ENCODE measurements at places on chromosomes 12 and 14.

- DNase-seq, result no peak
These were observed 163.9 kb upstream of the RASSF8 start for GRCh38 chr12:25794571-25794970.

DNA sequence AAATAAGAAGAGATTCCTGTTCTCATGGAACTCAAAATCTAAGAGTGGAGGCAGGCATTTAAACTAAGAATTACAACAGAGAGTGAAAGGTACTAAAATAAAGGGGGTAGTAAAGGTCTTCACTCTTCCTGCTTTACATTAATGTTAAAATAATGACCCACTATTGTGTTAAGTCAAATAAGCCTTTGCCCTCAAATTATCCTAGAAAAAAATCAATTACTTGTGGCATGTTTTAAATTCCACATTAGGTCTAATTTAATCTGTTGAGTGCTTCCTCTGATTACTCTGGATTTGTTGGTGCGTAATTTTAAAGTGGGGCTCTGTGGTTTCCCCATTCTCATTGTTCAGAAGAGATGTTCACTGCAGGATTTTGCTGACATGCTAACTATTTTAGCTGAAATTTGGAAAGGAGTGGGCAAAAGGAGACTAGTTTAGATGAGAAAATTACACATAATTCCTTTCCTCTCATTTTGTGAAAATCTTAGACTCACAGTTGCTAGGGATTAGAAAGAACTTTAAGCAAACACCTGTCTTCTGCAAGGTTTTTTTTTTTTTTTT, 35.5 kb downstream of the BTG1 start:
- no peak for DNase-seq

DNA sequence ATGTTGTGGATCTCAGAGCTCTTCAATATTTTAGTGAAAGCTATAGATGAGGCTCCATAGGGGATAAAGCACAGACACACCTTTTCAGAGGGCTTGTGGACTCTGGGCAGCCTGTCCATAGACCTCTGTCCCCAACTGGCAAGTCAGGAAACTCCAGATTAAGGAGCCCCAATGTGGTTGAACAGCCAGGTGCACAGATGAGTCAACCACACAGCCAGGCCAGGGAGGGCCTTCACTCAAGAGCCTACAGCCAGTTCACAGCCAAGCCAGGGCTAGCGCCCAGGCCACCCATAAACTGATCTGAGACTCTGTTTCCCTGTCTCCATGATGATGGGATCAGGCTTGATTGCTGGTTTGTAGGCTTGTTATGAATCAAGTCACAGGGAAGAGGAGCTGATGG, 1.0 kb upstream of the BDKRB2 start:
- DNase-seq, result no peak

DNA sequence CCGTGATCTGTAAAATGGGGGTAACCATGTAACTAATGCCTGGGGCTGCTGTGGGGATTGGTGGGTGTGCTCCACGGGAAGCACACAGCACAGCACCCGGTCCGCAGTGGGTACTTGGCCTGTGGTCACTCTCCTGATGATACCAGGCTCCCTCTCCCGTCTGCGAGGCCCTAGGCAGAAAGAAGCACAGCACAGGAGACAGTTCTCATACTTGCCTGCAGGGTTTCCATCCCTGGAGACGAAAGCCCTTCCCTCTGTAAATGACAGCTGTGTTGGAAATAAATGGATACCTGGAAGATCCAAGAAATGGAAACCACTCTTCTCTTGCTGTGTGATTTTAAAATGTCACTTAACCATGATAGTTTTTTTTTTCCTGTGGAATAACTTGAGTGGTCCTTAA, 7.9 kb upstream of the PRMT8 start:
- no peak for DNase-seq

DNA sequence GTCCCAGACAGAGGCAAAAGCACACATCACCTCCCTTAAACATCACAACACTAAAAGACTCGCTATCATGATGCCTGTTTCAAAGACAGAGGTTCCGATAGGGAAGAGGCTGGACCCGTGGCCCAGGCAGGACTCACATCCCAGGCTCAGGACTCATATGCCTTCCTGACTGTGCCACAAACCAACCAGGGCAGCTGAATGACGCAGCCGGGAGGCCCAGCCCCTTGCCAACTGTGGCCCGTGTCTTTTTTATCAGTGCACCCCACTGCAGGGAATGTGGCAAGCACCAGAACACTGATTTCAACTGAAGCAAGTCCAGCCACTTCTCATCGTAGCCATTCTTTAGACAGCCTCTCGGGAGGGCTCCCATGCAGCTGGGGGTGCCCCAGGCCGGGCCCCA, 132.3 kb downstream of the KSR2 start:
- no peak for DNase-seq

GRCh38 chr12:54082397-54082892, 28.8 kb downstream of the HOXC4 start:
- no peak for DNase-seq

DNA sequence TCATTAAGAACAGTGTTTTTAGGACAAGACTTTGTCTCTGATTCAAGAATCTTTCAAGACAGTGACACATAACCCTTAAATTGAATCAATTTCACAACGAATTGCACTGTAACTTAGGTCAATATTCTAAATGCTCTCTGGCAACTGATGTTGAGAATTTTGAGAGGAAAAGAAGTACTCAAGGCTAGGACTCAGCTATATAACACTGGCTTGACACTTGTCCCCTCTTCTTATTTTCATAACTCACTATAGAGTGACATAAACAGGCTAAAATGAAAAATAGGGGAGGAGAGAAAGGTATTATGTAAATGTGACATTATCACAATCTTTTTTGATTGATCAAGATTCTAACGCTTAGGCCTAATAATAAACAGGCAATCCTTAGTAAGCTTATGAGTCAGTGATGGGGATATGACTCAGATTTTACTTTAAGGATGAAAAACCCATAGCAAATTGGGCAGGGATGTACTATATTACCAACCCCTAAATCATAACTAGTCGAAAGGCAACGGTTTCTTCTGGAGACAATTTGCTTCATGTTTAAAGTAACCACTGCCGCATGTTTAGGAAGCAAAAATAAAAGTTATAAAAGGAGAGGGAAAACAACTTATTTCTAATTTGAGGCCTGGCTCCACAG, 10.9 kb downstream of the BTG1 start:
- no peak for DNase-seq

DNA sequence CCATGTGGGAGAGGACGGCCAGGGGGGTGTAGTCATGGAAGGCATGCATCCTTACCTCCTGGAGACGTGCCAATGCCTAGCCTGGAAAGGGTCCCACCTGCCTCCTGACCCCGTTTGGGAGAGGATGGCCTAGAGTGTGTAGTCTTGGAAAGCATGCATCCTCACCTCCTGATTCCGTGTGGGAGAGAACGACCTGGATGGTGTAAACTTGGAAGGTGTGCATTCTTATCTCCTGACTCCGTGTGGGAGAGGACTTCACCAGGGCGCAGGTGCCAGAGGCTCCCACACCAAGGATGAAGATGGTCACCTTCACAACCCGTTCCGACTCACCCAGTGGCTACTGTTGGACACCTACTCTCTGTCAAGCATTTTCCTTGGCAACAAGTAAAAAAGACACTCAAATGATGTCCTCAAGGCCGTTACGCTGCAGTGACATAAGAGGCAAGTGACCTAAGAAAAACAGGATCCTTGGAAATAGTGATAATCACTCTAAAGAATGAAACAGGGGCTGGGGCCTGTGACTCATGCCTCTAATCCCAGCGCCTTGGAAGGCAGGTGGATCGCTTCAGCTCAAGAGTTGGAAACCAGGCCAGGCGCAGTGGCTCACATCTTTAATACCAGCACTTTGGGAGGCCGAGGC, 37.5 kb upstream of the FZD10 start:
- DNase-seq, result no peak

DNA sequence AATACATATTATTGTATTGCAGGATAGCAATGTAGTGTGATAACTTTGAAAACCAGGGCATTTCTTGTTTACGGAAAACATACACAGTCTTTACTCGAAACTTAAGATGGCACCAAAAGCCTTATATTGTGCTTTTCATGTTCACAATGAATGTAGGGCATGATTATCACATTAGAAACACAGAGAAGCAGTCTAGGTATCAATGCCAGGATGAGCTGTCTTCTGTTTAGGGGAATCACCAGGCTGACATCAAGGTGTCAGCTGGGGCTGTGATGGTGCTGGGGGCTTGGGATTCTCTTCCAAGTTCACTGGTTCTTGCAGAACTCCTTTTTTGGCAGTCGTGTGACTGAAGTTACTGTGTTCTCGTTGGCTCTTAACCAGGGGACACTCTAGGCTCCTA, 1067.3 kb downstream of the FLRT2 start:
- DNase-seq, result no peak

- DNase-seq, result no peak
These were observed 137.9 kb upstream of the CPSF6 start for GRCh38 chr12:69101505-69101904.

- no peak for DNase-seq
These were observed 6.6 kb downstream of the CFAP54 start for GRCh38 chr12:96495841-96496545.

DNA sequence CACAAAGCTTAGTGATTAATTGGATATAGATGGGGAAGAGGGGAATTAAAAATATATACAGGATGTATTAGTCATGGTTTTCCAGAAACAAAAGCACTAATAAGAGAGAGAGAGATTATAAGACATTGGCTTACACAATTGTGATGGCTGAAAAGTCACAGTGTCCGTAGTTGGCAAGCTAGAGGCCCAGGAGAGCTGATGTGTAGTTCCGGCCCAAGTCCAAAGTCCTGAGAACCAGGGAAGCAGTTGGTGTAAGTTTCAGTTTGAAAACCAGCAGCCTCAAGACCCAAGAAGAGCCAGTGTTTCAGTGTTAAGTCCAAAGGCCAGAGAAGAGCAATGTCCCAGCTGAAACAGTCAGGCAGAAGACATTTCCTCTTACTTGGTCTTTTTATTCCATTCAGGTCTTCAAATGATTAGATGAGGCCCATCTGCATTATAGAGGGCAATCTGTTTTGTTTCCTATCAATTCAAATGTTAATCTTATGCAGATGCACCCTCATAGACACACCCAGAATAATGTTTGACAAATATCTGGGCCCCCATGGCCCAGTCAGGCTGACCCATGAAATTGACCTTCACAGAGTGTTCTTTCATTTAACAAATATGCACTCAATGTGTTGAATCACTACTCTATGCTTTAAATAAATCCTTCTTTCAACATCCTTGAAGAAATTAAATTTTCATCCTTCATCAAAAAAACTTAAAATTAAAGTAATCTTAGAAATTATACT, 67.2 kb upstream of the DIO2 start:
- no peak for DNase-seq

DNA sequence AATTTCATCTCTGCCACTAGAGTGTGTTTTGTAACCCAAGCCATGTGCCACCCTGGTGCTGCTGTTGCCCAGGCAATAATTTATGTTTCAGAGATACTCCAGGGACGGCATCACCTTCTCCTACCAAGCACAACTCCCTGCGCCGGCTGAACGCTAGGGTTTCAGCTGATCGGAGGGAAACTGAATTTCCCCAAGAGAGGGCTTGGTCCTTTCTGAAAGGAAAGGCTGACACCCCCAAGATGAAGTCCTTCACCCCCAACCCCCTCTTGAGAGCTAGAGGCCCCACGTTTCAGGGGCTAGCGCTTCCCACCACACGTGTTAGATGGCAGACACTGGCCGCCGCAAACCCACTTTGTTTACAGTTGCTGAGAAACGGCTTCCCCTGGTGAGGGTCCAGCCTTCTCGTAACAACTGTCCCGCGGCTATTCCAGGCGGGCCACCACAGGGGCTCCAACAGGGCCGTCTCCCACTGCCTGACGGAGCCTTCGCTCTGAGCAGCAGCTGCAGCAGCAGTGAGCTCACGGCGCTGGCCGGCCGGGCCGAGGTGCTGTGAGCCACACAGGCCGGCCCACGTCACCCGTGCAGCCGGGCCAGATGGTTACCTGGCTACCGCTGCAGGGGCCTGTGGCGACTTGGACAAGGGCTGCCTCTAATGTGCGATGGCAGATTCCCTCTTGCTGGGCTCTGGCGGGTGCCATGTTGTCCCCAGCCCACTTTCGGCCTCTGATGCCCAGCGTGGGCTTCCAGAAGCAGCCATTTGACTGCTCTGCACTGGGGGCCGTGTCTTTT, 66.4 kb downstream of the TESC start:
- DNase-seq, result no peak

- DNase-seq, result no peak
These were observed 173.0 kb downstream of the ADGRD1 start for GRCh38 chr12:131126662-131127173.

- DNase-seq, result no peak
These were observed 465.2 kb downstream of the SOX5 start for GRCh38 chr12:23484238-23484637.

GRCh38 chr12:79691511-79692248, 916 bp upstream of the PAWR start:
- DNase-seq, result no peak

DNA sequence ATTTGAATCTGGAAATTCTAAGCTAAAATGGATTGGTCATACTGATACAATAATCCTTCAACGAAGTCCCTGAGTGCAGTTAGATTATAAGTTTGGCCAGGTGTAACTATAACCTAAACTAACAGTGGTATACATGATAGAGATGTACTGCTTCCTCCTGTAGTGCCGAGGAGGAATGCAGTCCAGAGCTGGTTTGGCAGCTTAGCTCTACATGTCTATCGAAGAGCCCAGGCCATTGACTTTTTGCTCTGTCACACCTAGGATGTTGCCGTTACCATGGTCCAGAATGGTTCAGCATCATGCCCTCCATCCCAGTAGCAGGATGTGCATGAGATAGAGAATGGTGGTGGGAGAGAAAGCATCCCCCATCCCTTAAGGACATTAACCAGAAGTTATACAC, 318.1 kb downstream of the ZFP36L1 start:
- DNase-seq, result no peak

GRCh38 chr14:91835920-91836843, 31.2 kb downstream of the TC2N start:
- DNase-seq, result no peak

GRCh38 chr12:130765186-130765659, 49.1 kb upstream of the RIMBP2 start:
- no peak for DNase-seq
